Esophagus squamous epithelium (tissue), 5 donors: ENCODE measurements at places on chromosomes 2 and 18.

DNA sequence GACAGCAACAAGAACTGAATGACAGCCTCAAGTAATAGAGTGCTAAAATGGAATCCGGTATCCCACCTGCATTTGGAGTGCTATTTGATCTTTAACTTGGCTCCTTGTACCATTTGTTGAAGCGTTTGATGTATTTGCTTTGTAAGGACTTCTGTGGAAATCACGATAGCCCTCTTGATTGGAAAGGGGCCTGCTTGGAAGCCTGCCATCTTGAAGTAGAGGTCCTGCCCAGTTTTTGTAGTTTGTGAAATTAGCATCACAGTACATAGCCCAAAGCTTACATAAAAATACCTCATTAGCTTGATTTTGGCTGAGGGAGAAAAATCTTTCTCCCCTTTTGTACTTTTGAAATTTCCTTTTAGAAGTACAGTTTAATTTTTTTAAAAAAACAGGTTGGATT, 2.7 kb downstream of the CDCA7 start:
- no peak for DNase-seq

DNA sequence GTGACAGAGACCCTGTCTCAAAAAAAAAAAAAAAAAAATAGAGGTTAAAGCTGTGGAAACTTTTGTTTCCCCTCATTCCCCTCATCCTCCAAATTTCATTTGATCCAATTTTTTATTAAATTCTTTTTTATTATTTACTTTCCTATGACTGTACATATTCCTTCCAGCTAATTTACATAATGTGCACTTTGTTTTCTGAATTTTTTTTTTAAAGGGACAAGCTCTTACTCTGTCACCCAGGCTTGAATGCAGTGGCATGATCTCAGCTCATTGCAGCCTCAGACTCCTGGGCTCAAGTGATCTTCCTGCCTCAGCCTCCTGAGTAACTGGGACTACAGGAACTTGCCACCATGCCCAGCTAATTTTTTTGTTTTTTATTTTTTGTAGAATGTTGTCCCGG, 10.3 kb downstream of the ANKAR start:
- DNase-seq: no peak

DNA sequence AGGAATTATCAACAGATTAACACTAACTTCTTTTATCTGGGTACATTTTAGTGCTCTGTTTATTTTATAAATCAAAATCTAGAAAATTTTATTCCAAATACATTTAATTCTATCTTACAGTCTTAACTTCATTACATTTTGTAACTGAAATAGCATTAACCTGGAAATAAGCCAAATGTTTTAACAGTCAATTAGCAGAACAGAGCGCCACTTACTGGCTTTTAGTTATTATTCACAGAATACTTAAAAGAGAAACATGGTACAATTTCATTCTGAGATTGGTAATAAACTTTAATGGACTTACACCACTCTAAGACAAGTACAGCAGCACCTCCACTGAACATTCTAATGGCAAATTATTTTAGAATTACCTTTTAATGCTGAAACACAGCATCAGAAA, 38.6 kb downstream of the SS18 start:
- no peak for DNase-seq

- no peak for DNase-seq
These were observed 17.7 kb downstream of the TANK start for GRCh38 chr2:161177969-161178368.

DNA sequence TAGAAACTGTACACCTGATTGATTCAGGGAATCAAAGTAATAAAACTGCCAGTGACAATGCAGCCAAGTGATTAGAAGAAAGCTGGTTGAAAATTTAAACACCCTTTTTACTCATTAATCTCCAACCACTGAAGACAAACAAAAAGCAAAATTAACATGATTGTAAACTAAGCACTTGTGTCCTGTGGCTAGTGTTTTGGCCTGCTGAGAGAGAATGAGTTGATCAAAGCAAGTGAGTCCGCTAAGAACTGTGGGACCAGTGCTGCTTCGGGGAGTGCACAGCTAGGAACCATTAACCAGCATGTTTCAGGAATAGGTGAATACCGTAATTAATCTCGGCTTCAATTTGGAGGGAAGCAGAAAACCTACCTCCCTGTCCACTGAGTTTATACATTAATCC, 13.6 kb upstream of the PAPOLG start:
- DNase-seq: no peak
